Activated T-cell treated with anti-CD3 and anti-CD28 coated beads, Interleukin-2, amount 50 U/mL, for 4 hours (primary cell): ENCODE measurements at places on chromosomes 4 and X. TPM values are rescaled to one million over a fixed set of nuclear protein-coding genes. Genes with fewer than 3 reads are reported as not detected.

GRCh38 chr4:24372881-24373280 lies 211.5 kb downstream of the DHX15 start:
- no peak for DNase-seq

Gene SATL1
- not detected for total RNA-seq

- DNase-seq, result no peak
Observed at GRCh38 chr4:4838936-4839810, 20.3 kb upstream of the MSX1 start.

Gene RRH
- total RNA-seq, result 0.26 TPM

DNA sequence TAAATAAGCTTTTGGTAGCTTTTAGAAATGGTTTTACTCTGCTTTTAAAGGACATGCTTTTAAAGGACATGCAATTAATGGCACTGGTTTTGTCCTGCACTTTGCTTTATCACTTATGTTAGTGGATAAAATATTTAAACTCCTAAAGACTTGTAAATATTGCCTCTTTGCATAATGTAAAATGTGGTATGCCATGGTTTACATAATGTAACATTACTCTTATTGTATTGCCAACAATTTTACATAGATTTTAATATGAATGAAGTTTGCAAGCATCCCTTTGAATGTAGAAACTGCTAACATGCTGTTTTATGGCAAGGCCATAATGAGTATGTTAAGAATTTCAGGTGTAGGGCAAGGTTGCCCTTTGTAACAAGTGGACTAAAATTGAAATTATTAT lies 118.4 kb downstream of the CHIC1 start:
- DNase-seq, result no peak

DNA sequence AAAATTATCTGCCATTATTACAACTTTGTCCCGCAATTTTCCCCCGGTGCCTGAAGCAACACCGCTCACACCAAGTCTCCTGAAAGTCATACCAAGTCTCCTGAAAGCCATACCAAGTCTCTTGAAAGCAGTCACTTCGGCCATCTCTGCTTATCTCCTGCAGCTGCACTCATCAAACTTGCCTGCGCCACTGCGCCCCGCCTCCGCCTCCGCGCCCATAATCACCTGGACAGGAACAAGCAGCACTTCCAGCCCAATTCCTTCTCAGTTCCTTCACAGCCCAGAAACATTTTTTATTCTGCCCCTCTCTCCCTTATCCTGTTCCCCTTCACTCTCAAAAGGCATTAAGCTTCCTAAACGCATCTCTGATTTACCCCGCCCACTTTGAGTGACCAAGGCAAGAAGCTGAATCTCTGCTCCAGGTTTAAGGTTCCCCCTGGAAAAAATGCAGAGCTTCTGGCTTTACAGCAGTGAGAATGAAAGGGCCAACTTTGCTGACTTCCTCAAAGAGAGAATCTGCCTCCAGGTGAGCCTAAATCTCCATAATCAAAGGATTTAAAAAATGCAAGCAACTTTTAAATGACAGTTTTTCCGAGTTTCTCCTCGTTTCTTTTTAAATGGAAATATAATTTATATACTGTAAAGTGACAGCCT lies 7.7 kb downstream of the GPR50 start:
- DNase-seq, result no peak

Gene NAA11
- not detected for total RNA-seq

Gene SMIM43
- total RNA-seq, result not detected

Gene TLR8
- not detected for total RNA-seq

GRCh38 chr4:75848891-75849290 lies 53.4 kb downstream of the PPEF2 start:
- DNase-seq, result no peak

- DNase-seq, result no peak
Observed at GRCh38 chr4:24112466-24112865, 222.6 kb upstream of the PPARGC1A start.

GRCh38 chr4:93776386-93777080 lies 52.0 kb upstream of the ATOH1 start:
- DNase-seq, result no peak

- peak; percentile 70 for DNase-seq
Observed at GRCh38 chrX:154051201-154051810, 31.6 kb upstream of the IRAK1 start.

- no peak for DNase-seq
Observed at GRCh38 chrX:113289503-113289902, 448.9 kb upstream of the AMOT start.

GRCh38 chrX:47745416-47745815 lies 86.4 kb upstream of the UXT start:
- no peak for DNase-seq

- DNase-seq, result no peak
Observed at GRCh38 chrX:71617742-71618141, 569 bp downstream of the CXCR3 start.

Gene PLAC8
- total RNA-seq, result 14.9 TPM

DNA sequence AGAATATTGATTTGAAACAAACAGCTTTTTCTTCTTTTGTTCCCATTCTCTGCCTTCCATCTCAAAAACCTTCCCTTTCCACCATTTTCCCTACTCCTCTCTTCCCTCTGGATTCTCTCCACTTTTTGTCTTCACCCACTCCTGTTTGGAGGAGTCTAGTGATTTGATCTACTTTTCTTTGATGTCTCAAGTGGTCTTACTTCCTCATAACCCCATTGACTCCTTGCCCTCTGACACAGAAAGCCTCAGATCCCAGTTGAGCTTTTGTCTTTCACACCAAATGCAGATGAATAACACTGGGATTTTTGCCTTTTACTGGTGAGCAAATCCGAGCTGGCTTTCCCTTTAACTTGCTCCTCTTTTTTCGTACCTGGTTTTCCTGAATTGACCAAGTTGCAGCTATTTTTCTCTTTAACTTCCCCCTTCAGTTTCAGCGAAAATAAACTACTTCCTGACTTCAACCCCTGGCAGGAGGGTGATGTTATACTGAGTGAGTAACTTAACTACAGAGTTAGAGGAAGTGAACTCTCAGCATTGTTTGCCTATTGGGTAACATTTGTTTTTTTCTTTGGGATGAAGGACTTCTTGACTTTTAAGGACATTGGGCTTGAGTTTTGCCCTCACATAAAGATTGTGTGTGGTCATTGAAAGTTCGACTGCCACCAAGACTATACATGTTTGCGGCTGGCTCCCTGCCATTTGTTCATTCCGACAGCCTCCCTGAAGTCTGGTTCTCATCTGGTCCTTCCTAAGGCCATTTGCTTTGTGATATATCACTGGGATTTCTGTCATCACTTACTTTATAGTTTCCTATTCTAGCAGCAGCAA lies 392.8 kb upstream of the NR3C2 start:
- no peak for DNase-seq

- peak; percentile 68 for DNase-seq
Observed at GRCh38 chrX:141176586-141177451, at the start of gene LDOC1. Gene LDOC1, minus strand, starts transcription at chrX:141177129. Its CDS starts 108 bp downstream, at chrX:141177021.

DNA sequence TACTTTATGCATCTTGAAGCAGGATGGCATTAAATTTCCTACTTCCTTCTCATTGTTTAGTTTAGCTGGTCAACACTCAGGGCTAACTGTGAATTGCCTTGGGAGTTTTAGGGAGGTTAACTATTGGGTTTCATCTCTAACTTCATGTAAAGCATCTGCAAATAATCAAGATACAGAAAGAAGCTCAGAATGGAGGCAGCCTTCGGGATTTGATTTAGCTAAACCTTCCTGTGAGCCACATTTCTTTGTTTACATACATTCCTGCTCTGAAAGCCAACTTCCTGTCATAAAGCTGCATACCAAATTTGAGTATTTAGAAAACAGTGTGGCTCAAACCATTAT lies 131.7 kb upstream of the PCDH18 start:
- DNase-seq, result no peak

DNA sequence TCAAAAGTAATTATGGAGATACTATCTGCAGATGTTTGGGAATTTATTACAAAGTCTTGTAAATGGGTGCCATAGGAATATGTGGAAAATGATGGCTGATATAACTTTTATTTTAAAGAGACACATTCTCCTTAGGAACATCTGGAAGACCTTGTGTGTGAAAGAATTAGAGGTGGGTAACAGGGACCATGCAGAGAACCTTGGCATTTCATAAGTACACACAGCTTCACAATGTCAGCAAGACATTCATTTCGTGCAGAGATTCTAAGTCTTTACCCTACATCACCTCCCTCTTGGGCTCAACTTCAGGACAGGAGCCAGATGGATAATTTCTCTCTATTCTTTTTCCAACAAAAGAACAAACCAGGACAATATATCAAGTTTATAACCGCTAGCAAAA lies 458.1 kb upstream of the INTU start:
- DNase-seq, result no peak

GRCh38 chr4:182325848-182326255 lies 82.7 kb downstream of the TENM3 start:
- no peak for DNase-seq

Gene DCX
- total RNA-seq, result not detected

Gene PPP4R3C
- total RNA-seq, result not detected

Gene EGFL6
- total RNA-seq, result 0.24 TPM

GRCh38 chrX:138487866-138488265 lies 223.7 kb downstream of the FGF13 start:
- no peak for DNase-seq

Gene MCF2
- total RNA-seq, result 0.13 TPM

- DNase-seq, result no peak
Observed at GRCh38 chr4:109266891-109267290, 35.6 kb downstream of the COL25A1 start.

Gene TENM3
- 0.13 TPM for total RNA-seq

DNA sequence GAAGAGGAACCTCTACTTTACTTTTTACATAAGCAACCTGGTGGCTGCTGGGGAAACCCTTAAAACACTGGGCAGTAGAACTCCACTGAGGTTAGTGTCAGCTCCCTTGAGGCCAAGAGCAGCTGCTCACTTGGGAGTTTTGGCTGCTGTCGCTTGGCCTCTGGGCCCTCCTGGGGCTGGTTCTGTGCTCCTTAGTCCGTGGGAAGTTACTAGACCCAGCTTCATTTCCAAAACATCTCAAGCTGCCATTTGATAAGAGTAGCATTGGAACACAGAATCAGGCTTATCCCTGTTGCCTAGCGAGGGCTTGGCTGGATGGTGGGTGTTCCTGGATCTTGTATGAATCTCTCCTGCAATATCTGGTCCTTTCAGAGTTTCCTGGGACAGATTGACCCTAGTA lies 26.1 kb downstream of the RNF4 start:
- DNase-seq, result no peak

- no peak for DNase-seq
Observed at GRCh38 chr4:186845137-186845842, 121.6 kb upstream of the FAT1 start.

Gene PRRG1
- not detected for total RNA-seq

- DNase-seq, result no peak
Observed at GRCh38 chr4:107665001-107665400, 55.0 kb downstream of the PAPSS1 start.

- no peak for DNase-seq
Observed at GRCh38 chrX:123959281-123960063, 2.0 kb upstream of the STAG2 start.

DNA sequence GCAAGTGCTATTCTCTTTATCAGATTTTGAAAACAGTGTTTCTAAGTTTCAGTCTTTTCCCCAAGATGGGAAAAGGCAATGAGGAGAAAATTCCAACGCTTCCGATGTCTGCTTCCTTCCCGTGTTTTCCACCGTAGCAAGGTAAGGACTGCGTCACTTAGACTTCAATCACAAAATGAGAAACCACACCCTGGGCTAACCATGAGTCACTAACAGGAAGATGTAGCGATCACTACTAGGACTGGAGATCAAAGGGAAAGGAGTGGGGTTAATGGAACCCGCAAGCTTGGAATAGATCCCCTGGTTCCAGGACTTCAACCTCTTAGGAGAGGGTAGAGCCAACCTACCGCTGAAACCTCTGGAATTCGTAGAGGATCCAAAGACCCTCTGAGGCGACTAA lies 250.7 kb upstream of the ZFP42 start:
- DNase-seq, result no peak

DNA sequence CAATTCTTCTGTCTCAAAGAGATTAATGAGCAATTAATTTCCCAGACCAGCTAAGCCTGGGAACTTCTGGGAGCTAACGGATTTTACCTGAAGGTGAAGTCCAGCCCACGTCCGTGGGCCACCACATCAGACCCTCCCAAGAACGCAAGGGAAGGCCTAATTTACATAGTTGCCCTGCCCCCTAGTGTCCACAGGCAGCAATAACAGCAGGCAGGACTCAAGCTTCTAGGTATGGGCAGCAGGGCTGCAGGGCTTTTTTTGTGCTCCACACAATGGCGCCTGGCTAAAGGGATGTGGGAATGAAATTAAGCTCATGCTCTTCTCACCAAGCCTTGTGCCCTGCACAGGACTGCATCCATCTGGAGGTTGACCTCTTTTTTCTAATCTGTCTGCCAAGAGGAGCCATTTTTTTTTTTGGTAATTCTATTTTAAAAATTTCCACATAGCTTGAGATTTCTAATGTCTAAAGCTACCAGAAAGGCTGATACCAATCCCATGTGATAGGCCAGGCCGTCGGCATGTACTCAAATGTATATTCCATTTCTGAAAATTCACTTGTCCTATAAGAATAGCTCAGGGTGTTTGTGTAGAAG lies 111.9 kb upstream of the TMEM164 start:
- peak; percentile 37 for DNase-seq
